ENCODE measurements at places on chromosomes 1 and 21. TPM values are rescaled to one million over a fixed set of nuclear protein-coding genes. Genes with fewer than 3 reads are reported as not detected.

DNA sequence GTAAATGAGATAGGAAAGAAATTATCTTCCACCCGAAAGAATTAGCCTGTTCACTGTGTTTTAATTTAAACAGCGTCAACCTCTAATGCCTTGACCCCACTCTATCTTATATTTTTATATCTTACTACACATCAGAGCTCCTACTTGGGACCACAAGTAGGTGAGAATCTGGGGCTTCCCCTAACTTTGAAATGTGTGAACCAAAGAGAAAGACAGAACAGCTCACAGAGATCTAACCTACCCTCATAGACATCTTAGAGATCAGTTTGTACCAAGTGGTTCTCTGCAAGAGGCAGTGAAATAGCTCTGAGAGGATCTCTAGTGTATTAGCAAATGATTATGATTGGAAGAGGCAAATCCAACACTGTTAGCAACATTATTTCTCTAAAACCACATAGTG lies 31.0 kb upstream of the IFI16 start:
- H3K4me1 ChIP-seq: no peaks in the 10 kb centered on the region
- no peaks in the 10 kb centered on the region for H3K27me3 ChIP-seq

DNA sequence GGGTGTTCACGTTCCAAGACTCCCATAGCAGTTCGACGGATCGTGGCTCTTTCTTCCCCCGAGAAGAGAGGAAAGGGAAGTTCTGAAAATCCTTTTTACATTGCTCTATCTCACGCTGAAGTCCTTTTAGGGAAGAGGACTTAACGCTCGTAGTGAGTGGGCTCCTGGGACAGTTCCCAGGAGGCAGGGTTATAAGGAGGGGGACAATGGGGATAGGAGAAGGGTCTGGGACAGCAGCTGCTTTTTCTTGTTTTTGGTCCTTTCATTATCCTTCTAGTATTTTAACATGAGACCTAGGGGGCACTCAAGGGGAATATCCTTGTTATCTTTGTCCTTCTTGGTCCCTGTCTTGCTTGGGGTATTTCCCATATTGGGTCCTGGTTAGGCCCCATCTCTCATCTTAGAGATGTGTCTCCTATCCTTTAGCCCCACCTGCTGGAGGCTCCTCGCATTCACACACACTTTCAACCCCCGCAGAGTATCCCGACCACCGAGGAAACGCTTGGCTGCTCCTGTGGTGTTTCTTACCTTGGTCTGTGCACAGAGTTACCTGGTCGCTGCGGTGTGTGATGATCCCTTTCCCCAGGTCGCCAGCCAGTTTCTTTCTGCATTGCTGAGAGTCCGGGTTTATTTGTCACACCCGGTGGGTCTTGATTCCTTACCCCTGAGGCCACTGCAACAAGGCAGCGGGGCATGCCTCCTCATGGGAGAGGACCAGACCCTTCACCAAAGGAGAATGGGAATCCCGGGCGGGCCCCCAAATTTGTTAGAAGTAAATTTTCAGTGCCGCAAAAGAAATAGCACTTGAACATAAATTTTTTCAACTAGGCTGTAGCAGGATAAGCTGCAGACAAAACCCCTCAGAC lies 29.7 kb downstream of the SCCPDH start:
- H3K4me3 ChIP-seq: no peak overlapping the region
- H3K4me1 ChIP-seq: no peaks in the 10 kb centered on the region
- peaks cover 6% of the 10 kb centered on the region for H3K36me3 ChIP-seq
- H3K27me3 ChIP-seq: no peaks in the 10 kb centered on the region
- DNase-seq: peak; percentile 75

- no peaks in the 10 kb centered on the region for H3K4me1 ChIP-seq
- H3K27ac ChIP-seq: no peak overlapping the region
- no peak for DNase-seq
- H3K4me3 ChIP-seq: no peak overlapping the region
- H3K36me3 ChIP-seq: no peaks in the 10 kb centered on the region
These were observed 57.7 kb upstream of the PDE4B start for GRCh38 chr1:65734979-65735378.

GCSAML gene
- total RNA-seq: not detected

DNA sequence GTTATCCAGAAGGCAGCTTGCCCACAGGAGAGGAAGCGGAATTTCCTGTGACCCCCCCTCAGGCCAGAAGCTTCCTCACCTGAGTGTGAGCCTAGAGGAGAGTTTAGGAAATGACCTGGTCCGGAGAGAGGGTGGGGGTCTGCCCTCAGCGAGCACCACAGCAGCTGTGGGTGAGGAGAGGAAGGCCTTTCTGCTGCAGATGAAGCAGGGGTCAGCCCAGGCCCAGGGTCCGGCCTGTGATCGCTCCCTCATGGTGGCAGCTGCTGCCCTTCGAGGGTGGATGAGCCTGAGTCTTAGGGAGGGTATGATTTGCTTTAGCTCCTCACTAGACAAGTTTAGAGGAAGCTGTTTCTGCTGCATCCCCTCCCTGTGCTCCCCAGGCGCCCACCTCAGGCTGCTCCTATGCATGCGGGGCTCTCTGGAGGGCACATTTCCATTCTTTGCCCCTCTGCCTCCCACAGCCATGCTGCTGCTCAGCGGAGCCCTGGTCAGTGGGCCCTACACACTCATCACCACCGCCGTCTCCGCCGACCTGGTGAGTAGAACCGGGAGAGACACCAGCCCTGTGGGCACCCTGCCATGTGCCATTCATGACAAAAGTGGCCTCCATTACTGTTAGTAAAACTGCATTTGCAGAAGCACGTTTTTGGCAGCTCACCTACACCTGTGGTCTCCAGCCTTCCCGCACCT lies 53.0 kb downstream of the SLC37A1 start:
- H3K36me3 ChIP-seq: no peaks in the 10 kb centered on the region
- H3K27me3 ChIP-seq: no peaks in the 10 kb centered on the region
- no peak for DNase-seq
- no peak overlapping the region for H3K4me3 ChIP-seq
- peaks cover 14% of the 10 kb centered on the region for H3K4me1 ChIP-seq

Data from neural progenitor cell (in vitro differentiated cells).